M059J (cell line): ENCODE measurements at places on chromosomes 11 and 22. TPM values are rescaled to one million over a fixed set of nuclear protein-coding genes. Genes with fewer than 3 reads are reported as not detected.

GRCh38 chr11:84685149-84685548 lies 942.0 kb downstream of the DLG2 start:
- no peak for DNase-seq

Gene KIF18A
- total RNA-seq = 36.2 and 43.7 TPM in 2 replicates

Gene APOL4
- total RNA-seq = 0.10 TPM in 1 of 2 replicates, not detected in the other

DNA sequence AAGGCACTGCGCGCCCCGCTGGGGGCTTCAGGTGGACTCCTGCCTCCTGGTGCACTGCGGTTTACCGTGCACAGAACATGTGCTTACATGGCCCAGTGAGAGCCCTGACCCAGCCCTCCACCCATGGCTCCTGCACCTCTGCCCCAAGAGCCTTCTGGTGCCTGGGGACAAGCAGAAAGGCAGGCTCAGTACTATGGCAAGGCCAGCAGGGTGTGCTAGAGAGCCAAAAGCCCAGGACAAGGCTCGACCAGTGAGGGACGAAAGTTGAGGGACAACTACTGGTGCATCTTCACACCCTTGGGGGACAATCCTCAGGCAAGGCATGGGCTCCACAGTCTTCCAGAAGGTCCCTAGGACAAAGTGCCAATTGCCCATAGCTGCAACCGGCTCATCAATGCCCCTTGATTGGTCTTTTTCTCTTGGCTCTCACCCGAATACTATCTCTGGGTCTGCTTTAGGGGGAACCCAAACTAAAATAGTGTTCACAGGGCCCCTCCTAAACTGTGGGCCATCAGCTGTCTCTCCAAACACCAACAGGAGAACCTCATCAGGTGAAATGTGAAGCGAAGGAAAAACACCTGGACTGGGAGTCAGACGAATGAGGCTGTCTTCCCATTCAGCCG lies 13.5 kb downstream of the PGA5 start:
- DNase-seq = peak; percentile 55

- DNase-seq = no peak
These were observed 60.7 kb downstream of the LRRC32 start for GRCh38 chr11:76609736-76610370.

Gene PANX2
- 0.54 and 3.3 TPM in 2 replicates for total RNA-seq
